ENCODE measurements at places on chromosomes 2 and 18.

- DNase-seq, result no peak
Observed at GRCh38 chr2:151824886-151825285, 3.3 kb downstream of the ARL5A start.

- no peak for DNase-seq
Observed at GRCh38 chr2:16244153-16244965, 304.0 kb downstream of the MYCN start.

GRCh38 chr2:11405599-11406266, 60.2 kb downstream of the E2F6 start:
- no peak for DNase-seq

- DNase-seq, result no peak
Observed at GRCh38 chr2:44131177-44131576, 37.5 kb upstream of the PPM1B start.

DNA sequence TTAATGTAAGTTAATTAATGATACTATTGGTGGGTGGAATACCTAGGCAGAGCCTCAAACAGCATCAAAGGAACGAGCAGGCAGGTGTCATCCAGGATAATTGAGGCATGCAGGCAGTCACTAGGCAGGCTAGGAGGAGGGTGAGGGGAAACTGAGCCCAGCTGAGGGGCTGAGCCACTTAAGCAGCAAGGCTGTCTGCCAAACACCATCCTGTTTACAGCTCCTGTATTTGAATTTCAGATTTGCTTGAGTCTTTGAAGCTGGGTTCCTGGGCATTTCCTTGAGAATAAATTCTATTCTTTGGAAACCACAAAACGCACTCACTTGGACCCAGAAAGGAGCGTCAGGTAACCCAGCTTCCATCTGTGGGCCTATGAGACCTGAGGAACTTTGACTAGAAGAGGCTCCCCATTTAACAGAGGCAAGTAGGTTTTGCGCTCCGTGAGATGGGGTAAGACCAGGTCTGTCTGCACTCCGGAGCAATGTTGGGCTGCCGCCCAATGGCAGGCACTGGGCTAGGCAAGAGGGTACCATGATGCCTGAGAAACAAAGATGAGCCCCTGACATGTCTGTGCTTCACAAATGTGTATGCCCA, 2.0 kb downstream of the EDAR start:
- DNase-seq, result no peak

- DNase-seq, result no peak
Observed at GRCh38 chr2:218296847-218297246, 4.5 kb upstream of the TMBIM1 start.

GRCh38 chr2:166115589-166115988, 12.2 kb downstream of the SCN1A start:
- DNase-seq, result no peak
